ENCODE measurements at places on chromosomes 3 and 15.
A peak's percentile ranks its signal among the peaks of the same experiment; 100 is the strongest.

- DNase-seq = no peak
Observed at GRCh38 chr15:67098768-67099282, 33.4 kb downstream of the SMAD3 start.

- DNase-seq = no peak
Observed at GRCh38 chr3:60841355-60841754, 409.9 kb downstream of the FHIT start.

GRCh38 chr3:33883951-33884561, 85.6 kb downstream of the PDCD6IP start:
- peak; percentile 81 for DNase-seq

DNA sequence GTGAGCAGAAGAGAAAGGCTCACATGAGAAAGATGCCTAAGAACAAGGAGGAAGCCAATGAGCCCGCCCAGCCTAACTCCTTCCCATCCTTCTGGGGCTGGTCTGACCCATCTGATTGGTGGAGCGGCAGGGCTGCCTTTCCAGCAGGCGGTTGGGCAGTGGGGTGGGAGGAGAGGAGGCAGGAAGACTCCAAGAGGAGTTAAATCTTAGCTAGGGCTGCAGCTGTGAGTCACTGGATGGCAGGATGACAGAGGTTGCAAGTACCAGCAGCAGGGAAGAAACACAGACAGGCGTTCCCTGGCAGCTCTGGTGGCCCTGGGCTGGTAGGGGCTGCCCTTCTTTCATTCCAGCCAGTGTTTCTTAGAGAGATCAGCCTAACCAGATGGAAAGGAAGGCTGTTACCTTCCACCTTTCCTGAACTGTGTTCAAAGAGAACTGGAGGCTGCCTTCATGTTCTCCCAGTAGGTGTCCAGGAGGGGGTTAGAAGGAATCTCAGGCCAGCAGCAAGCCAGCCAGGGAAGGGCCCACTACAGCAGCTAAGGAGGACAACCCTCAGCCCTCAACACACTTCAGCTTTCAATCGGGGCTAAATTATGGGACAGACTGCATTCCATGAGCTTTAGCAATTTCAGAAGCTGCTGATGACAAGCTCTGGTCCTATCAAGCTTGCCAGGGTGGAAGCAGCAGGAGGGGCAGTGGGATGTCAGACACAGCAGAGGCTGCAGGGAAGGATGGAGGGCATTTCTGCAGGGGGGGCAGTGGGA, 50.3 kb downstream of the CHSY1 start:
- peak; percentile 73 for DNase-seq

DNA sequence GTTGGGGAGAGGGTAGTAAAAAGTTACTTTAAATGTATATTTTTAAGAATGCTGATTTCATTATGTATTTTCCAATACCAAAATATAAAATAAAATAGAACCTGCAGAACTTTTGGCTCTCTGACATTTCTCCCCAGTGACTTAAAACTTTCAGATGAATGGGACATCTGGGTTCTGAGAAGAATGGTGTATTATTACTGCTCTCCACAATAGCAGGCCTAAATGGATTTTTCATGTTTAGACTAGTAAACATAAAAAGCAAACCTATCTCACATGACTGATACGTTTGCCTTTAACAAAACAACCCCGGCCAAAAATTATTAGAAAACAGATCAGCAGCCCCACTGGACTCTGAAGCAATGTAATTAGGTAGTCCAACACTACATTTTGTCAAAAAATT, 73.8 kb downstream of the FHIT start:
- no peak for DNase-seq

DNA sequence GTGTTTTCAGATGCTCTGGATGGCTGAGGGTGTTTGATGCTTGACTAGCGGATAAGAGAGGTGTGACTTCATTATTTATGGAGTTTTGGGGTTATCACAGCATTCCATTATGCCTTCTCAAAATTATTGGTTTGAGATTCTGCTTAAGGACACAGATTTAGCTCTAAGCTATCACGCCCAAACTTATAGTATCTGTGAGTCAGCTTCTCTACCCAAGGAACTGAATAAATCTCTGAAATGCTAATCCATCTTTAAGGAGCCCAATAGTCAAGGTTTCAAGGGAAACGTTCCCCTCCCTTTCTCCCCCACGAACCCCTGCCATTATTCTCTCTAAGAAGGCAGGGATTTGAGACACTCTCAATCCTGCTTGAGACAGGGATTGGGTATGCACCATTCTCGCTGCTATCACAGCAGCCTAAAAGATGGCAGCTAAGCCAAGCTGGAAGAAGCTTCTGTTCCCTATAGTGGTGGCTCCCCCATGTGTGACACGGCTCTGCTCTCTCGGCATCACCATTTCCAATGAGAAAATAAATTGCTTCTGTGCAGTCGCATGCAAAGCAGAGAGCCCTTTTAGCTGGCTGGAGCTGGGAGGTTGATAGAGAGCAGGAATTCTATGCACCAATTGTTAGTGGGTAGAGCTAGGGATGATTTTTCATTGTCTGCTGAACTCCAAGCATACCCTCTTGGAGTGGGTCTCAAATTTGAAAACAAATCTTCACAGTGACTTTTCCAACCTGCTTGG, 151.1 kb downstream of the IL20RB start:
- no peak for DNase-seq

- peak; percentile 42 for DNase-seq
Observed at GRCh38 chr3:62332835-62333244, 40.5 kb downstream of the FEZF2 start.

GRCh38 chr3:46662771-46663551, 30.5 kb downstream of the ALS2CL start:
- no peak for DNase-seq

Measured in cerebellar cortex (tissue), 1 donor.